Large intestine (tissue), 12 donors: ENCODE measurements at places on chromosomes 12 and 14. TPM values are rescaled to one million over a fixed set of nuclear protein-coding genes. Genes with fewer than 3 reads are reported as not detected.

SERPINA9 gene
- not detected for polyA plus RNA-seq

PRH2 gene
- polyA plus RNA-seq, result 0.55 TPM

KRT83 gene
- polyA plus RNA-seq, result 0.03 TPM

ACOT4 gene
- 2.4 TPM for polyA plus RNA-seq

SERPINA10 gene
- polyA plus RNA-seq, result 0.90 TPM

GYS2 gene
- 0.03 TPM for polyA plus RNA-seq

JAG2 gene
- 11.0 TPM for polyA plus RNA-seq

GPRC5A gene
- polyA plus RNA-seq, result 19.4 TPM

SLCO1B3 gene
- not detected for polyA plus RNA-seq

EMC9 gene
- polyA plus RNA-seq, result 33.9 TPM

C1RL gene
- 76.8 TPM for polyA plus RNA-seq

TAS2R8 gene
- polyA plus RNA-seq, result not detected

COCH gene
- 2.2 TPM for polyA plus RNA-seq

RASSF9 gene
- polyA plus RNA-seq, result 2.4 TPM

FZD10 gene
- polyA plus RNA-seq, result 1.2 TPM

FAM186B gene
- 0.91 TPM for polyA plus RNA-seq

KRT71 gene
- polyA plus RNA-seq, result 0.04 TPM

DBX2 gene
- polyA plus RNA-seq, result 0.01 TPM

SLC6A15 gene
- 1.8 TPM for polyA plus RNA-seq

UNC79 gene
- polyA plus RNA-seq, result 1.5 TPM

PPM1H gene
- 20.0 TPM for polyA plus RNA-seq

LPCAT3 gene
- 81.6 TPM for polyA plus RNA-seq

WSCD2 gene
- 1.5 TPM for polyA plus RNA-seq

POU6F1 gene
- 6.8 TPM for polyA plus RNA-seq

ASCL1 gene
- 6.4 TPM for polyA plus RNA-seq

KCNJ8 gene
- 7.6 TPM for polyA plus RNA-seq

CFAP251 gene
- 2.2 TPM for polyA plus RNA-seq

PKP2 gene
- polyA plus RNA-seq, result 37.1 TPM

FKBP11 gene
- 55.3 TPM for polyA plus RNA-seq

GATC gene
- 34.8 TPM for polyA plus RNA-seq

CDKN3 gene
- 15.1 TPM for polyA plus RNA-seq

MAP4K5 gene
- 37.2 TPM for polyA plus RNA-seq

NINJ2 gene
- polyA plus RNA-seq, result 2.8 TPM

ZDHHC22 gene
- 1.6 TPM for polyA plus RNA-seq

WIF1 gene
- polyA plus RNA-seq, result 33.1 TPM

PLEKHD1 gene
- 0.03 TPM for polyA plus RNA-seq

SMCO2 gene
- 0.25 TPM for polyA plus RNA-seq

MYRFL gene
- polyA plus RNA-seq, result 14.9 TPM

PPP1R13B gene
- 29.7 TPM for polyA plus RNA-seq

BBS10 gene
- 12.6 TPM for polyA plus RNA-seq

OTOGL gene
- polyA plus RNA-seq, result 0.22 TPM

NOVA1 gene
- 11.6 TPM for polyA plus RNA-seq

RPL10L gene
- 0.70 TPM for polyA plus RNA-seq

NRL gene
- polyA plus RNA-seq, result 1.6 TPM

RBMS2 gene
- 22.5 TPM for polyA plus RNA-seq

IFNG-AS1 gene
- 0.13 TPM for polyA plus RNA-seq

IKZF4 gene
- 13.5 TPM for polyA plus RNA-seq
